ENCODE measurements at places on chromosomes 7 and 10.

- no peak for DNase-seq
Measured at GRCh38 chr10:103599211-103599610, 105.7 kb downstream of the NEURL1 start.

DNA sequence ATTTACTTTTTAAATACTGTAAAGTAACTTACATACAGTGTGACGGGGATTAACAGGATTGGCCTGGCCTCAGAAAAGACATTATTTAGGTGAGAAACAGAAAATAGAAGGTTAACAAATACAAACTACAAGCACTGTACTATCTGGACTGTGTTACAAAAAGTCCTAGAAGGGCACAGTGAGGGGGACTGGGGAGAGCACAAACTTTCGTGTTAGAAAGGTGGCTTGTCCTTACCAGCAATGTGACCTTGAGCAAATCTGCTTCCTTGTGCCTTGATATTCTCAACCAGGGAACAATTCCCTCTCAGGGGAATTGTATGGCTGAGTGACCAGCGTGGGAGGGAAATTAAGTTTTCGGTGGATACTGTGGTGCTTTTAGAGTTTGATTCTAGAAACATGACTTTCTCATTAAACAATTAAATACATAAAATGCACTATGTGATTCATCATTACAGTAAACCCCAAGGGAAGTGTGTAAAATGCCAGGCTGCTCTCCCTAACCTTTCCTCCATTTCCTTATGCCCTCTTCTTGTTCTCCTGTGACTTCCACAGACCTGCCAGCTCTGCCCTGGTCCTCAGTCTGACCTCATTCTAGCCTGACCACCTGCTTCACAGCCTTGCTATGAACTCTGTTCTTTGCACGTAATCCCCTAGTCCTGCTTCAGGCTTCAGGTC, 57.7 kb downstream of the OSBPL3 start:
- DNase-seq = no peak

- no peak for DNase-seq
Measured at GRCh38 chr10:97914171-97914836, 64.7 kb downstream of the GOLGA7B start.

DNA sequence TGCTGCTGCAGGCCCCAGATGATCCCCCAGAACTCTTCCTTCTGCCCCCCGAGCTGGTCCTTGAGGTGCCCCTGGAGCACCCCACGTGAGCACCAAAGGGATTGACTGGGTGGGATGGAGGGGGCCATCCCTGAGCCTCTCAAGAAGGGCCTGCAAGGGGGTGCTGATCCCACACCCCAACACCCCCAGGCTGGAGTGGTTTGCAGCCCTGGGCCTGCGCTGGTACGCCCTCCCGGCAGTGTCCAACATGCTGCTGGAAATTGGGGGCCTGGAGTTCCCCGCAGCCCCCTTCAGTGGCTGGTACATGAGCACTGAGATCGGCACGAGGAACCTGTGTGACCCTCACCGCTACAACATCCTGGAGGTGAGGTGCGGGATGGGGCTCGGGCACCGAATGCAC, 8.2 kb downstream of the NOS3 start:
- DNase-seq = no peak

- no peak for DNase-seq
Measured at GRCh38 chr7:70735313-70735712, 396.6 kb upstream of the GALNT17 start.

DNA sequence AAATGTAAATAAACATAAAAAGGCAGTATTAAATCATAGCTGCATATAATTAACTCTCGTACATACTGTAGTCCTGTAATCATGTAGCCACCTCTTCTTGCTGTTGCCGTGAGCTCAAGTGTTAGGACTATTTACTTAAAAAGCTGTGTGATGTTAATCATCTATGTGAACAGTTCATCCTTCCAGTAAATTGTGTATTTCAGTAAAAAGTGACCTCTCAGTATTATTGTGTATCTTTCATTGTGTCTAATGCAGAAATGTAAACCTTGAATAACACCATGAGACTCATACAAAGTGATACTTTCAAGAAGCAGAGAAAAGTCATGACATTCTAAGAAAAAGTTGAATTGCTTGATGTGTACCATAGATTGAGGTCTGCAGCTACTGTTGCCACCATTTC, 38.0 kb downstream of the ADD3 start:
- DNase-seq = no peak

DNA sequence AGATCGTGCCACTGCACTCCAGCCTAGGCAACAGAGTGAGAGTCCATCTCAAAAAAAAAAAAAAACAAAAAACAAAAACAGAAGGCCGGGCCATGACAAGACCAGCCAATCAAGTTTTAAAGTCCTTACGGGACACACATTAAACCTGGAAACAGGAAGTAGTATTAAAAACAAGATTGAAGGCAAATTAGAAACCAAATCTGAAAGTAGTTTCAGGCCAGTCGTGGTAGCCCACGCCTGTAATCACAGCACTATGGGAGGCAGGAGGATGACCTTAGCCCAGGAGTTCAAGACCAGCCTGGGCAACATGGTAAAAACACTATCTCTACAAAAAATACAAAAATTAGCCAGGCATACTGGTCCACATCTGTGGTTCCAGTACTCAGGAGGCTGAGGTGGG, 18.1 kb downstream of the PSAP start:
- DNase-seq = no peak

DNA sequence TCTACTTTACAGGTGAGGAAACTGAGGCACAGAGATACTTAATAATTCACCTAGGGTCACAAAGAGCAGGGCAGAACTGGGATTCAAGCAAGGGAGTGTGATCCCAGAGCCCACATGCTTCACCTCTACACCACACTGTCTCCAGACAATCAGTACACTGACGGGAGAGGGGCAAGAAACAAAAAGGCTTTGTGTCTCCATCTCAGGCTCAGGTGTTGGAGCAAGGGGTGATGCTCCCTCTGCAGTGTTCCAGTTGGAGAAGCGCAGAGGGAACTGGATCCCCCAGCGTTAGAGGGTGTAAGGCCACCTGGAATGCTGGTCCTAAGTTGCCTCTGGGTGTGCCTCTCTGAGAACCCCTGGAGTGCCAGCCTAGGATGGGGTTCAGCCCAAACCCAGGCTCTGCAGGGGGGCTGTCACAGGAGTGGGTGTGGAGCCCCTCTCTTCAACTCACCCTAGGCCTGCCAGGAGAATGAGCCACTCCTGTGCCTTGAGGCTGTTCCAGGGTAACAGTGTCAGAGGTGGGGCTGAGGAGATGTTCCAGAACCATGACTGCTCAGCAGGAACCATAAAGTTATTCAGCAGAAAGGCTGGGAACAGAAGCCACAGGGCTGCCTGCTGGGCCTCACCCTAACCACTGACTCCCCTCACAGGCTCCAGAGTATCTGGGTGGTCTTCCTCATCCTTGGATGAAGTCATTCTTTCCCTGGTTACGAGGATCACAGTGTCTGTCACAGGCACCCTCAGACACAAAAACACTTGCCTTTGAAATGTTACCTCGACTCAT, 5.5 kb downstream of the RBP4 start:
- no peak for DNase-seq

DNA sequence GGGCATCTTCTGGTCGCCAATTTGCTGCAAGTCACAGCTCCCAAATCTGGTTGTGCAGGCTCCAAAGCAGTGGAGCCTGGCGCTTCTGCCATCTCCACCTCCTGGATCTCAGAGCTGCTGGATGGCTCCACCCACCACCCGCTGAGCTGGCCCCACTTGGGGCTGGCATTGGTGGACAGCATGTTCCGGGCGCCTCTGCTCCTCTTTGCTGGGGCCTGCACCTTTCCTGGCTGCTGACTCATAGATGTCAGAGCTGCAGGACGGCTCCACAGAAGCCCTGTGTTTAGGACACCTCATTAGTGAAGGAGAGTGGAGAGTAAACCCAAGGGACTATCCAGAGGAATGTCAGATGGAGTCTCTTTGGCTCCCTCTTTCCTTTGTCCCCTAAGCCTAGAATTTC, 27.4 kb downstream of the MAPK8 start:
- DNase-seq = no peak

- no peak for DNase-seq
Measured at GRCh38 chr10:83677795-83678194, 461.5 kb upstream of the GHITM start.

DNA sequence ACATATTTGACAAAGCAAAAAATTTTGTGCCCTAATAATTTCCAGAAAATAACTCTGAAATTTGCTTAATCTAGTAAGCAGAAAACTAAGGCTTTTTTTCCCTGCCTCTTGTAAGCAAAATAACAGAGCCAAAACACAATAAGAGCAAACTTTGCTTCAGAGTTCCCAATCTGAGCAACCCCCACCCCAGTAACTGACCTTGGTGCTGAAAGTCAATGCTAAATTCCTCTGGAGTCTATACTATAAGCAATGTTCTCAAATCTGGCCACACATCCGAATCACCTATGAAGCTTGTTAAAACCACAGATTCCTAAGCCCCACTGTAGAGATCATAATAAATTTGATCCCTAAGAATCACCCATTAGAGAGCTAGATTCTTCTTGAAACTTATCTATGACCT, 150.5 kb downstream of the ELAPOR2 start:
- DNase-seq = no peak

DNA sequence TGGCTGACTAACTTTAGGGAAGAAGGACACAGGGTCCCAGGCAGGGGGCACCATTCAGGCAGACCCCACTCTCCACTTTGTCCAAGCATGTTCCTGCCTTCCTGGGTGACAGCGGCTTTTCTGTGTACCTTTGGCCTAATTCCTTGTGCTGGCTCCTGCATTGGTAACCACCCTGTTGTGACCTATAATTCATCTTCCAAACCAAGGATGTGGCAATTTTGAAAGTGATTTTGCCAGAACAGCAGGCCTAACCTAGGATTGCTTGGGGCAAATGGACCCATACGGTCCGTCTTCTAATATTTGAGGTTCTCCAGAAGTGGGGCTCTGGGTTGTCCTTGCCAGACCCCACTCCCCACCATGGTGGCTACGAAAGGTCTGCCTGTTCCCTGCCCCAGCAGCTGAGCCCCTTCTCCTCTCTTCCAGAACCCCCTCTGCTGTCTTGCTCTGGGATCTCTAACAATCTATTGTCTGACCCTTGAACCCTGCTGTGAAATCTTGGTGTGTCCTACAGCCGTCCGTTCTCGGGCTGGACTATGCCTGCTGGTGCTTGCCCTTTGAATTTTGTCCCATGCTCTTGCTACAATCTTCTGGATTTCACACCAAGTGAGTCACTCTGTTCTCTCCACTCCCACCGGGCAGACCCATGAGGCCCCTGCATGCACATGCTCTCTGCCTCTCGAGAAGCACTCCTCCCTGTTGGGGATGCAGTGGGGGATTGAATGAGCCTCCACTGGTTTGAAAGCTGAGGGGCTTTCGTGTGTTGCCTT, 316.0 kb downstream of the CXCL12 start:
- no peak for DNase-seq

- DNase-seq = no peak
Measured at GRCh38 chr10:6786579-6787031, 206.5 kb upstream of the PRKCQ start.

DNA sequence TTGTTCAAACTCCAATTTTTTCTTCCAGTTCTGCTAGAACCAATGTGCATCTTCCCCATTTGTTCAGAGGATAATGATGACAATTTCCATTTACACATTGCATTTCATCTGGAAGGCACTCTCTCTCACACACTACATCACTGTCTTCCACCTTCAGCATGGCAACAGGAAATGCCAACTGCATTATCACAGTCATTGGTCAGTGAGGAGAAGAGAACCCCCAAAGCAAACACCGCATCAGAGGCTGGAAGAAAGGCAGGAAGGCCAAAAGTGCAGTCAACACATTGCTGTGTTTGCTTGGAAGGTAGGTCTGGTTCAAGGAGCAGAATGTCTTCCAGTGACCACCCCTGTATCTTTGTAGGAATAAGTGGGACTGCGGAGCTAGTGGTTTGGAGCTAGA, 192.2 kb upstream of the RHOBTB1 start:
- no peak for DNase-seq

GRCh38 chr7:45589061-45589460, 14.9 kb downstream of the ADCY1 start:
- no peak for DNase-seq

GRCh38 chr7:21352540-21353387, 75.1 kb upstream of the SP4 start:
- no peak for DNase-seq

GRCh38 chr10:36455526-36456133, 669.8 kb upstream of the ANKRD30A start:
- DNase-seq = no peak

GRCh38 chr10:31466313-31466712, 147.3 kb downstream of the ZEB1 start:
- no peak for DNase-seq

DNA sequence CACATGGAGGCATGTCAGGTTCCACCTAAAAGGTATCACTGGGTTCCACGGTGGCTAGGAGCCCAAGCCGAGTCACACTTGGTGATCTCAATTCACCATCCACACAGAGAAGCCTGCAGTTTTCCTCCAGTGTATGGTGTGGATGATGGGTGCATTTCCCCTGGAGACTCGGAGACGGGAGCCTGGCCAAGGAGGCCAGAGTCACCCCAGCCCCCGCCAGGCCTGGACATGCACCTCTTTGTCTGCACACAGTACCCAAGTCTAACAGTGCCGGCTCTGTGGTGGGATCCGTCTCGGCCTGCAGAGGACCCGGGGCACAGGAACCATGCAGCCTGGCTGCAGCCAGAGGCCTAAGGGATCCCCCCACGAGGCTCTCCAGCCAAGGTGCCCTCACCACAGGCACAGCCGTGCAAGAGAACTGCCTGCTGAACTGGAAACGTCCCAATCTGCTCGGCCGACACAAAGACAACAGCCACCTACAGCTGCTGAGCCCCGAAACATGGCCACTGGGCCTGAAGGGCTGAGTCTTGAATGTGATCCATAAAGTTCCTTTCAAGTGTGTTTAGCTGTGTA, 75.2 kb downstream of the DIP2C start:
- no peak for DNase-seq

GRCh38 chr7:601595-602340, 82.1 kb upstream of the PDGFA start:
- DNase-seq = peak; percentile 76

- no peak for DNase-seq
Measured at GRCh38 chr7:151624246-151624928, 104.7 kb upstream of the RHEB start.

GRCh38 chr10:17423632-17424186, 30.7 kb downstream of the ST8SIA6 start:
- no peak for DNase-seq

GRCh38 chr7:19023477-19023876, 94.0 kb downstream of the TWIST1 start:
- DNase-seq = no peak

GRCh38 chr10:83222832-83223742, 916.2 kb upstream of the GHITM start:
- no peak for DNase-seq

- no peak for DNase-seq
Measured at GRCh38 chr7:2477447-2478398, 1.5 kb upstream of the GRIFIN start.

Measured in stimulated activated CD8-positive, alpha-beta memory T cell treated with anti-CD3 and anti-CD28 coated beads, Interleukin-4, amount 100 ng/mL, for 4 hours (primary cell).